Dermis microvascular lymphatic vessel endothelial cell (primary cell): ENCODE measurements at places on chromosomes 6 and 20. TPM values are rescaled to one million over a fixed set of nuclear protein-coding genes. Genes with fewer than 3 reads are reported as not detected.

DNA sequence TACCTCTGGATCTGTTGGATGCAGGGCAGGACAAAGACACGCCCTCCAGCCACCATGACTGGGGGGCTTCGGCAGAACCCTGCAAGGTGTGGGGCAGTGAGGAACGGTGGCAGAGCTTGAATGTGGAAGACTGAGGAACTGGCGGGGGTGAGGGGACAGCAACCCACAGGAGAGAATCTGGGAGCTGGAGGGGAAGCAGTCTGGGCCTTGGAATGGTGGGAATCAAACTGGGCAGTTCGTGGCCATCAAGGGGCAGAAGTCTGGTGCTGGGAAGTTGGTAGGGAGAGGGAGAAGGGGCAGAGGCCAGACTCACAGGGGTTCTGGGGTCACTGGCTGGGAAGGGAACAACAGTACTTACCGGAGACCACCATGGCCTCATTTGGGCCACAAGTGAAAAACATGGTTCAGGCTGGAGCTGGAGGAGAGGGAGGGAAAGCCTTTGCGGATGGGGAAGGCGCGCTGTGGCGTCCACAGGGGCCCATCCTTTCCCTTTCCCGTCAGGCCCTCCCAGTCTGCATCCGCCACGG, 635 bp downstream of the FLOT1 start:
- no peak for DNase-seq

GRCh38 chr6:20873425-20874190, 339.4 kb downstream of the CDKAL1 start:
- no peak for DNase-seq

Gene TMC2
- not detected in 2 replicates for total RNA-seq

DNA sequence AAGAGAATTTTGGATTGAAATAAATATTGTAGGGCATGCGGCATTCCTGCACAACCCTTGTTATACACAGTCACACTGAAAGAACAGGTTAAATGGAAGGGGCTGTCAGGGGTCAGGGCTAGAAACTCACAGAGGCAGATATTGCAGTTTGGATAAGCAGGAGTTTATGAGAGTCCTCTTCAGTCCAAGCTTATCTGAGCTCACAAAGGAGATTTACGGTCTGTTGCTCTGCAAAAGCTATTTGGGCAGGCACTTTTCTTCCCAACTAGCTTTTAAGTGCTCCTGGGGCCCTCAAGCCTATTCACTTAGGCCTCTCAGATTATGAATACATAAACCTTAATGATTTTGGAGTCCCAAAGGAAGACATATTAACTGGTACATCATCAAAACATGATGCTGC, 156.2 kb downstream of the SOX4 start:
- no peak for DNase-seq

DNA sequence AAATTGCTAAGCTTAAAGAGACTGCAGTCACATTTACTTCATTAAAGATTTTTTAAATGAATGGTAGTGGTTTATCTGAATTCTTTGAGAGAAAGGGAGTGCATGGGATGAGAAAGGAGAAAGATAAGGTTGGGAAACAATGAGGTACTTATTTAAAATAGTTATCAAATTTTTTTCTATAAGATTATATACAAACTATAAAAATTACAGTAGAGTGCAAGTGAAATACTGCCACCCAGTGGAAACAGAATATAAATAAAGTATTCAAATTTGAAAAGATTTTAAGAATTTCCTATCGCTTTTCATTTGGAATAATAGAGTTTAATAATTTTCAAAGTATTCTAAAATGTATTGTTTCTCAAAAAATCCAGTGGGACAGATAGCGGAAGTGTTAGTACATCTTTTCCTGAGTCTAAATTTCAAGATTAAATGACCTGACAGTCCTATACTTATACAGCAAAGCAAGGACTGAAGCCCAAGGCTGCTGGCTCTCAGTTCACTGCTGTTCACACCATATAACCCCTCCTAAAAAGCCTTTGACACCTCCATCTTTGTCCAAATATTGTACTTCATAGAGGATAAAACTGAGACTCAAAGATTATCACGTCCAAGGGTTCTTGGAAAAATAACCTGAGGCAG, 31.1 kb downstream of the EPM2A start:
- peak; percentile 16 for DNase-seq

Gene PTGIS
- 0.13 and 0.25 TPM in 2 replicates for total RNA-seq
